Dermis blood vessel endothelial cell (primary cell): ENCODE measurements at places on chromosomes 5 and 9. TPM values are rescaled to one million over a fixed set of nuclear protein-coding genes. Genes with fewer than 3 reads are reported as not detected.

DNA sequence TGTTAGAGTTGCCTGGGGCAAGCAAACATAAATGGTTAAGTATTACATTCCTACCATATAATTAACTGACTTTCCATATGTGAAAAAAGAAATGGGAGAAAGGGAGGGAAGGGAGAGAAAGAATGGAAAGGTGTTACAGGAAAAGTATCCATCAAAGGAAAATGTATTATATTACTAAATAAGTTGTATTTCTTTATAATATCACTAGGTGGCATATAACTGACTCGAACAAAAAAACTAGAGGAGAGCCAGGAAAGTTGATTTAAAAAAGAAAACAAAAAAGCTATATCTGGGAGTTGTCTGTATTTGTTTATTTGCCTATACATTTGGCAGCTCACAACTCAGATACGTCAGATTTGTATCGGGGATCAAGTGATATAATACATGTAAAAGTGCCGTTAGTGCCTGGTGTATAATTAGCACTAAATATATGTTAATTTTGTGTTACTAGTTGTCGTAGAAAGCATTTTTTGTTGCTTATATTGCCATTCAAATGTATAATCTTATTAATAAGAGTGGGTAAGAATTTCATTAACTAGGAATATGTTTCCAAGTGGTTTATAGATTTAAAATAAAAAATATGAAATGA, 59.6 kb upstream of the ADAMTS19 start:
- peak; percentile 0 for DNase-seq

- DNase-seq = no peak
Measured at GRCh38 chr5:171537070-171537849, 117.8 kb downstream of the FGF18 start.

- DNase-seq = no peak
Measured at GRCh38 chr9:19101203-19101602, 1.5 kb downstream of the HAUS6 start.

NEURL1B gene
- total RNA-seq = 6.9 and 26.0 TPM in 2 replicates

- DNase-seq = no peak
Measured at GRCh38 chr9:91144769-91145168, 216.9 kb downstream of the AUH start.

DNA sequence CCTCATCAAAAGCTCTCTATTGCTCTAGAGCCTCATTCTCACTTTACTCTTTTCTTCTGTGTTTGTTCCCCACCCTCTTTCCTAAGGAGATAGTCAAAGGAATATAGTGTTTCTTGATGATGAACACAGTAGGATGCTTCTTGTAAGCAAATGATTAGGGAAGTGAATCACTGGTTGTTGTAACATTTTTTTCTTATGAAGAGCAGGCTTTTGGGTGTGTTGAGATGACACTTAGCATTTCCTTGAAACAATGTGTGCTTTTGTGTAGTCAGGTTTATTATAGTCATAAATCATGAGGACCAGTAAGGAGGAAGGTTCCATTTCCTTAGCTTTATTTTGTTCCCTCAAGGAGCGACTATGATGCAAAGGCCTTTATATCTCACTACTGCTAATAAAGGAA, 1991.3 kb upstream of the C9orf72 start:
- no peak for DNase-seq

SLC34A1 gene
- total RNA-seq = not detected in 2 replicates

SPATA31A3 gene
- total RNA-seq = not detected in 2 replicates

GRCh38 chr9:124505006-124505900, 1.9 kb downstream of the NR5A1 start:
- no peak for DNase-seq

DNA sequence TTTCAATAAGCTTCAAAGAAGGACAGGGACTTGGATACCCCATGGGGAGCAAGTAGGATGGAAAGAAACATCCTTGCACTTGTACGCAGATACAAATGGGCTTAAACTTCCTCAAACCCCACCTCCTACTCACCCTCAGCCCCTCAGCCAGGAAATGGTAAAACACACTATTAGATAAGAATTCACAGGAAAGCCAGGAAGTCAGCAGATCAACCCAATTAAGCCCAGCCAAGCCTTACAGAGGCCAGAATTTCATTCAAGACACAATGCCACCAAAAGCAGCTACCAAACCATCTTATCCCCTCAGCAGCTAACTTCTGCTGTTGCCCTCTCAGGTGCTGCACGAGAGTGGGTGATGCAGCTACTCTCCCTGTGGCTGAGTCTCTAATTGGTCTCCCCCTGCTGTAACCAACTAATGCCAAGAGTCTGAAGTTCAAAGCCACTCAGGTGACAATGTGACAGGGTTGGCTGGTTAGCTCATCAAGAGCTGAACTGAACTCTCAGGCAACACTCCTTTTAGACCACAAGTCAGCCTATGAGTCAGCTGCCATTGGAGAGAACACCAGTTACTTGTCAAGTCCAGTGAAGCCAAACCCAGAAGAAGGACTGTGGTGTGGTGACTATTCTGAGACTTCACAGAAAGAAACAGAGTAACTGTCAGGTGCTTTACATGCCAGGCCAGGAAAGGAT, 201.9 kb downstream of the ZNF608 start:
- peak; percentile 7 for DNase-seq

ZNF454 gene
- 0.47 and 1.0 TPM in 2 replicates for total RNA-seq

DNA sequence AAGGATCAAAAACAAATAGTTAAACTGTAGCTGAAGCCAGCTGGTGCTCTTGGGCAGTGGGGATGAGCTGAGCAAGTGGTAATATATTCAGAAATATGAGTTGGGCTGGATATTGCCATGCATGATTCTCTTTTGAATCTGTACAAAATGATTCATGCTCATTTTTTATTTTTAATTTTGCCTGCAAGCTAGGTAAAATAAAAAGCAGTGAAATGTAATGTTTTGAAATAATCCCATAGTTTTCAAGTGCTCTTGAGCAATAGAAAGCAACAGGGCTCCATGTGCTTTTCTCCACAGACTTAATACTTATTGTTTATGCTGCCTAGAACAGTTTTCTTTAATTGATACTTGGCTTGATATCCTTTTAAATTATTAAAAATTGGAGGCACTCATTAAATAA, 489.3 kb downstream of the TLE4 start:
- DNase-seq = no peak

- no peak for DNase-seq
Measured at GRCh38 chr5:136166909-136167308, 26.1 kb downstream of the SMIM32 start.

DNA sequence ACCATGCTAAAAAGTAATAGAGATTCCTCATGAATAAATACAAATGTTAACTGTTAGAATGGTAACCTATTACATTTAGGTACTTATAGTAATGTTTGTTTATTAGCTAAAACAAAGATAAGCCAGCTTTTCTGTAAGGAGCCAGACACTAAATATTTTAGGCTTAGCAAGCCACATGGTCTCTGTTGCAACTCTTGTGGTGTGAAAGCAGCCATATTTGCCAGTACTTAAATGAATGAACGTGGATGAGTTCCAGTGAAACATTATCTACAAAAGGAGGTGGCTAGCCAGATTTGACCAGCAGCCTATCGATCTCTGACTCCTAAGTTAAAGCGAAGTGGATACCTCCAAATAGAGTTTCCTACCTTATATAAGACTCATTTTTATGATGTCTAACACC, 331.6 kb downstream of the CDH12 start:
- no peak for DNase-seq

GMCL2 gene
- not detected in 2 replicates for total RNA-seq

PCSK1 gene
- 0.51 TPM in 2 replicates for total RNA-seq

DNA sequence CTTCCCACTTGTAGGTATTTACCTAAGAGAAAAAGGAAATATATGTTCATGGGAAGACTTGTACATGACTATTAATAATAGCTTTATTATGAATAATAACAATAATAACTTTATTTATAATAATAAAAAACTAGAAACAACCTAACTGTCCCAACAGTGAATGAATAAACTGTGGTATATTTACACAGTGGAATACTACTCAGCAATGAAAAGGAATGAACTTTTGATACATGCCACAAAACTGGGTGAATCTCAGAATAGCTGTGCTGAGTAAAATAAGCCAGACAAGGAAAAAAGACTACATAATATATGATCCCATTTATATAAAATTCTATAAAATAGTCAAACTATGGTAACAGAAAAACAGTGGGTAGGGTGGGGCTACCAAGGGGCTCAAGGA, 88.7 kb downstream of the SCAMP1 start:
- no peak for DNase-seq

- no peak for DNase-seq
Measured at GRCh38 chr5:1447671-1448361, 2.6 kb upstream of the SLC6A3 start.

DNA sequence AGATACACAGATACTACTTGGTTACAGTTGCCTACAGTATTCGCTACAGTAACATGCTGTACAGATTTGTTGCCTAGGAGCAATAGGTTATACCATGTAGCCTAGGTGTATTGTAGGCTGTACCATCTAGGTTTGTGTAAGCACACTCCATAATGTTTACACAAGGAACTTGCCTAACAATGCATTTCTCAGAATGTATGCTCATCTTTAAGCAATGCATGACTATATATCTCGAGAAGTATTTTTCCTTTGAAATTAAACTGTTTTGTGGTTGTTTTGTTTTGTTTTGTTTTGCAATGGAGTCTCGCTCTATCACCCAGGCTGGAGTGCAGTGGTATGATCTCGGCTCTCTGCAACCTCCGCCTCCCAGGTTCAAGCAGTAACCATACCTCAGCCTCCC, 25.3 kb downstream of the LRRC70 start:
- DNase-seq = no peak

DNA sequence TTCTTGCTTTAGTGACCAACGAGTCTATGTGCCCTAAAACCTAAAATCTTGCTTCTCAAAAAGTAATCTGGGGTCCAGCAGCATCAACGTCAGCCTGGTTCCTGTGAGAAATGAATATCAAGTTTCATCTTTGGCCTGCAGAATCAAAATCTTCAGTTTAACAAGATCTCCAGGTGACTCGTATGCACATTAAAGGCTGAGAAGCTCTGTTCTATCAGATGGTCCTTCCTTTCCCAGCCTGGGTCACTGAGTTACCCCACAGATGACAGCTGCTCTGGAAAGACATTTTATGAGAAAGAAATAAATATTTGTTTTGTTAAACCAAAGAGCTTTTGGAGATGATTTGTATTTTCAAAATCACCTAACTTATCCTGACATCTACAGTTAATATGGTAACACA, 75.8 kb downstream of the ADAMTSL1 start:
- no peak for DNase-seq
